ENCODE measurements at places on chromosomes 5 and 9. TPM values are rescaled to one million over a fixed set of nuclear protein-coding genes. Genes with fewer than 3 reads are reported as not detected.

GRCh38 chr5:24005384-24005783 lies 498.0 kb downstream of the PRDM9 start:
- no peak for DNase-seq

GRCh38 chr9:78167356-78167755 lies 68.5 kb upstream of the CEP78 start:
- peak; percentile 67 for DNase-seq

The CRB2 gene
- total RNA-seq = 5.6 TPM

The HACD4 gene
- total RNA-seq = 1.2 TPM
